ENCODE measurements at places on chromosomes 1 and 21.

- DNase-seq: no peak
Measured at GRCh38 chr1:230321741-230322420, 104.3 kb downstream of the PGBD5 start.

DNA sequence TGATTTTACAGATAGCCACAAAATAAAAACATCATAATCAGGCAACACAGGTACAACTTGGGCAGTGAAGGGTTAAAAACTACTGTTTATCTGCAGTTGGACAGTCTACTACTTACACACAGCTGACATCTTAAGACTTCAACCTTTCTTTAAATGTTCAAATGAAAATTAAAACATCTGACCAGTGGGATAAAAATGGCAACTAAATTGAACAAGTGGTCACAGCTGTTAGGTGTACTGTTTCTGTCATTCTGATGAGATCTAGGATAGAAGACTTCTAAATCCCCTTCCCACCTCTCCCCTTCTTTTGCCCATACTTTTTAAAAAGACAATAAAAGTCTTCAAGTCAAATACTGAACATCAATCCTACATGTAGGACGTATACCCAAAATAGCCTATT lies 56.2 kb downstream of the ENAH start:
- DNase-seq: no peak

DNA sequence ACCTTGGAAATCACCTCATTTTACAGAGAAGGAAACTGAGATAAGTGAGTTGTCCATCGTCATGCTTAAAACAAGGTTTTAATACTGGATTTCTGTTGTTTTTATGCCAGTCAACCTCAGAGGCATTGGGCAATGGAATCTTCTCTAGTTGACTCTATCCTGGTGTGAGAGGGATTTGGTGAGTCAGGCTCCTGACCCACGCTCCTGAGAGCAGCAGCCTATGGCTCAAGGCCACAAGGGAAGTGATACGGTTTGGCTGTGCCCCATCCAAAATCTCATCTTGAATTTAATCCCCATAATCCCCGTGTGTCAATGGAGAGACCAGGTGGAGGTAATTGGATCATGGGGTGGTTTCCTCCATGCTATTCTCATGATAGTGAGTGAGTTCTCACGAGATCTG lies 90.1 kb downstream of the TLR5 start:
- DNase-seq: no peak

GRCh38 chr1:41698916-41699860 lies 214.7 kb upstream of the EDN2 start:
- no peak for DNase-seq

DNA sequence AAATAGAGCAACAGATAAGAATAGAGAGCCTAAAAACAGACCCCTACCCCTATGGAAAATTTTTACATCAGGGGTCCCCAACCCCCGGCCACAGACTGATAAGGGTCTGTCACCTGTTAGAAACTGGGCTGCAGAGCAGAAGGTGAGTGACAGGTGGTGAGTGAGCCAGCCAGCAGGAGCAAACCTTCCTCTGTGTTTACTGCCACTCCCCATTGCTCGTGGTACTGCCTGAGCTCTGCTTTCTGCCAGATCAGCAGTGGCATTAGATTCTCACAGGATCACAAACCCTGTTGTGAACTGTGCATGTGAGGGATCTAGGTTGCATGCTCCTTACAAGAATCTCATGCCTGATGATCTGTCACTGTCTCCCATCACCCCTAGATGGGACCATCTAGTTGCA lies 174.1 kb downstream of the FOXD2 start:
- DNase-seq: no peak

- no peak for DNase-seq
Measured at GRCh38 chr1:117001254-117001927, at the start of gene CD101. CD101 (plus strand) TSS chr1:117001760; CDS start chr1:117001818, 58 bp downstream.

DNA sequence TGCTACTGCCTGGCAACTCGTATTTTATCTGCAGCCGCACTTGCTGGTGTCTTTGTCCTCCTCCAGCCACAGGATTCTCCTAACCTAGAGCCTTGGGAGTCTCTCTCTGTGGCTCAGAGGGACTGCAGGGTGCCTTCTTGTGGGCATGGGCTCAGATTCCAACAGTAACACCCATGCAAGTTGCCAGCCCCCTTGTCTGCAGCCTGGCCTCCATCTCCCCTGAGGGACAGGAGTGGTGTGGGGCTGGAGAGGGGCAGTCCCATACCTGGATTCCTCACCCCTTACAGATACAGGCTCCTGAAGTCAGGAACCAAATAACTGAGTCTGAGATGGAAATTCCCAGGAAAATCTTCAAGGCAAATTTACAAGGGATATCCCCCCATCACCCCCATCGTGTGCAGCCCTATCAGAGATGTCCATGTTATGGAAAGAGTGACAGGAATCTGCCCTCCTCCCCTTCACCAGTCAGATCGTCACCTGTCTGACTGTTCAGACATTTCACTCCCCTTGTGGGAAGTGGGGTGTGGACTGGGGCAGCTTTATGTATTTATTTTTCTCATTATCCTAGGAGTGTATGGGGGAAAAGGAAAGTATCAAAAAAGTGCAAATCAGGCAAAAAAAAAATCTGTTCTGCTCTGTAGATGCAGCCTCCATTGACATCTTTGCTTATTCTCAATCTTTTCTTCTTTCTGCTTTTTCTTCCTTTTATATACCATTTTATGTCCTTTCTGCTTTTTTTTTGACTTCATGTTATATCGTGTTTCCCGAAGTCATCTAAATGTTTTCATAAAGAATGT lies 70.8 kb downstream of the MAN1C1 start:
- DNase-seq: no peak

GRCh38 chr21:26717146-26717739 lies 128.0 kb downstream of the ADAMTS1 start:
- DNase-seq: no peak

DNA sequence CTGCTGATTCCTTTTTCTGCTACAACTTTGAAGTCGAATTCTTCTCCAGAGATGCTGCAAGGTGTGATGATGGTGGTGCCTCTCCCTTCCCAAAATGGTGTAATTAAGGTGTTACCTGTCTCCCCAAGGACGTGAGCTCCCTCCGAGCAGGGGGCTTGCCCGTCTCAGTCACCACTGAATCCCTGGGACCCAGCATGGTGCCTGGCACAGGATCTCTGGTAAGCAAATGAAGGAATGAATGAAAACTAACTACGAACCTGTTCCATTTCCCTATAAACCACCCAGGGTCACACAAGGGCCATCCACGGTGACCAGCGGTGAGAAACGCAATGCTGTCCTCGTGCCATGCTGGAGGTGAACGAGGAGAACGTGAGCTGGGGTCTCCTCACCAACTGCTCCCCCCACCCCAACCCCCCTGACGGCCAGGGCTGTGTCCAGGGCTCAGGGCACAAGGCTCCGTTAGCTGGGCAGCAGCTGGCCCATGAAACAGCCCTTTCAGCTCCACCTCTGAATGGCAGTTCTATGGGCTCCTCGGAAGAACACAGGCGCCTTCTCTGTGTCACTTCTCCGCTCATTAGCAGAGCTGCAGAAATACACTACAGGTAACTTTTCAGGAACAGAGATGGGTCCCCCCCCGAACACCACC lies 2.2 kb upstream of the MATN1 start:
- no peak for DNase-seq

DNA sequence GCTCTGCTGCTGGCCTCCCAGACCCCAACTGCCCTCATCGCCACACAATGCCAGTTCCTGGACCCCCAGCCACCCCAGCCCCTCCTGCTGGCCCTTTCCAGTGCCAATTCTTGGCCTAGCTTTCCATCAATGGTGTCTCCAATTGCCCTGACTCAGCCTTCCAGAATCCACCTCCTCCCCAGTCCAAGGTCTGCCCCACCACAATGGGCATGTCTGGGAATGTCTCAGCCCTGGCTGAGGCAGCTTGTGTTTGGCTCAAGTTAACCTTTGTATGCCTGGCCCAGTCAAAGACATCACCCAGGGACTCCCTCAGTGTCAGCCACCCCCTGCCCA lies 16.4 kb downstream of the ALDH4A1 start:
- DNase-seq: no peak

DNA sequence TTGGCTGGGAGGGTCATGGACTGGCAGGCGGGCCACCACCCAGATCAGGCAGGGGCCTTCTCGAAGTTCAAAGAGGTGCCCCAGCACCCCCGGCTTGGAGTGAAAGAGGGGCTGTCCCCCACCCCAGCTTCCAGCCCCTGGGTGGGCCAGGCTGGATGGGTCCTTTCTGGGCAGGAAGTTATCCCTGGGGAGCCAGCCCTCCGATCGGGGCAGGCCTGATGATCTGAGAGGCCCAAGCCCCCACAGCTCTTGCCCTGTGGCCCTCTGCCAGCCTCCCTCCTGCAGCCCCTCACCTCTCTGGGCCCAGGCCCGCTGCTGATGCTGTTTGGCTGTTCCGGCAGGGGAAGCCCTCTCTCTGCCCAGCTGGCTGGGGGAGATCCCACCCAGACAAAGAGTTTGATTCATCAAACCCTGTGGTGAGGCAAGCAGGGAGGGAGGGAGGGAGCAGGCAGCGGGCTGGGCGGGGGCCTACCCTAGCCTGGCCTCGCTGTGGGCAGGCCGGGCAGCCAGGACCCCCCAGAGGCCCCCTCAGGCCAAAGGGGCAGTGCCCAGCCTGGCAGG lies 2.5 kb downstream of the ARHGEF19 start:
- no peak for DNase-seq

DNA sequence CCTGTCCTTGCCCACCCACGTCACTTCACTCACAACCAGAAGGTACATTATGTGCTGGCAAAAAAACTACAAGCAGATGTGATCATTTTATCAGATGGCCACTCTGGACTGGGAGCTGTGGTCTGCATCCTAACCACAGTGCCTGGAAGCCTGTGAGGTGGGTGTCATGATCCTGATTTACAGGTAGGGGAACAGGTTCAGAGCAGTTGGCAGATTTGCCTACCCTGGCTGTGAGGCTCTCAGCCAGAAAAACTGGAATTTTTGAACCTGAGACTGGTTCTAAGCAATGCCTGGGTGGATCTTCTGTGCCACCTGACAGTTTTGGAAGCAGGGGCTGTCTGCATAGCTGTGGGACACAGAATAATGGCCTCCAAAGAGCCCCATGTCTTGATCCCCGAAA lies 150.8 kb downstream of the SYF2 start:
- DNase-seq: no peak

GRCh38 chr1:53246261-53247134 lies 8.2 kb upstream of the MAGOH start:
- DNase-seq: no peak

- DNase-seq: no peak
Measured at GRCh38 chr1:236550961-236551851, 27.4 kb downstream of the LGALS8 start.

DNA sequence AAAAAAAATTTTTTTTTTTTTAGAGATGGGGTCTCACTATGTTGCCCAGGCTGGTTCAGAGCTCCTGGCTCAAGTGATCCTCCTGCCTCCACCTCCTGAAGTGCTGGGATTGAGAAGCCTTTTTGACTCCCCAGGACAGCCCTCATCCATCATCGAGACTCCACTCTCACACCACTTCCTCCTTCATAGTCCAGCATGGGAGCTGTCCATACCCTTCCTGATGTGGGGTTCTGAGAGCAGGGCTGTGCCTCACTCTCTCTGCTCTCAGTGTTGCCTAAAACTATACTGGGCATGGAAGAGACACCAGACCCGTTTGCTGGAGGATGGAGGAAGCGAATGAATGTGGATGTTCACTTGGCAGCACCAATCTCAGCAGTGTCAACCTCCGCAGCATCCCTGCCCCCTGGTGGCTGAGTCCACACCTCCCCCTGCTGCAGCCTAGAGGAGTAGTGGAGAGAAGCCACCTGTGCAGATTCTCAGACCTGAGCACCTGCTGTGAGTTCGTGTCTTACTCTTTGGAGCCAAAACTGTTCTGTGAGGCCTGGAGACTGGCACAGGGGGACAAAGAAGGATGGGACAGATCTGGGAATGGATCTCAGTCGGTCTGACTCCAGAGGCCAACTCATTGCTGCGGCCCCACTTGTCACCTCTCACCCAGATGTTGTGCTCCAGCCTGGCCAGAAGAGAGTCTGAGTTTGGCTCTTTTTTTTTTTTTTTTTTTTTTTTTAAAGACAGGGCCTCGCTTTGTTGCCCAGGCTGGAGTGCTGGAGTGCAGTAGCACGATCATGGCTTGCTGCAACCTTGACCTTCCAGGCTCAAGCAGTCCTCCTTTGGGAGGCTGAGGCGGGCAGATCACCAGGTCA lies 17.7 kb downstream of the TINAGL1 start:
- no peak for DNase-seq

- DNase-seq: no peak
Measured at GRCh38 chr21:33314111-33314510, 10.7 kb upstream of the IFNAR1 start.

DNA sequence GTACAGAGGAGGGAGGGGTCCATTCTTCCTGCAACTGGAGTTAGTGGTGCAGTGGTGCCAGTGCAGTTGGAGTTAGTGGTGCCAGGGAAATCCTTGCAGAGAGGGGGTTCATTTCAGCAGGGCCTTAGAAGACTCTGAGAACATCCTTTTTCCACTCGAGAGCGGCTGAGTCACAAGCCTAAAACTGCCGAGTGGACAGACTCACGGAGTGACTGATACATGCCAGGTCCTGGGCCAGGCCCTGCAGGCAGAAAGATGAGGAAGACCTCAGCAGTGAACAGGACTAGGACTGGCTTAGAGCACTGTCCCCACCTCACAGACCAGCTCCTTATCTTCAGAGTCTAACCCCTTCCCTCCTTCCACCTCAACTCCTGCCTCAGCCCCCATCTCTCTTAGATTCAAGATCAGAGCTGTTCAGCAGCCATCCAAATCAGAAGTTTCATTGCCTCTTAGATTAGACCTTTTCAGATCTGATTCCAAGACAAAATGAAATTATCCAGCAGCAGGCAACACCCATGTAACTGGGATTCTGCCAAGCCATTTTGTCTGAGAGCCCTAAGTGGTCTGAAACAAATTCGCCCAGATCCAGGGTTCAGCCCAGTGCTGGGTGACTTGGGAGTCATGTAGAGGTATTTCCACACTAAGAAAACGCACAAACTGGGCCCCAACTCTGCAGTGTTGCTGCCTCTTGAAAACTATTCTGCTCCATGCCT lies 12.7 kb upstream of the IKBKE start:
- DNase-seq: peak; percentile 64

DNA sequence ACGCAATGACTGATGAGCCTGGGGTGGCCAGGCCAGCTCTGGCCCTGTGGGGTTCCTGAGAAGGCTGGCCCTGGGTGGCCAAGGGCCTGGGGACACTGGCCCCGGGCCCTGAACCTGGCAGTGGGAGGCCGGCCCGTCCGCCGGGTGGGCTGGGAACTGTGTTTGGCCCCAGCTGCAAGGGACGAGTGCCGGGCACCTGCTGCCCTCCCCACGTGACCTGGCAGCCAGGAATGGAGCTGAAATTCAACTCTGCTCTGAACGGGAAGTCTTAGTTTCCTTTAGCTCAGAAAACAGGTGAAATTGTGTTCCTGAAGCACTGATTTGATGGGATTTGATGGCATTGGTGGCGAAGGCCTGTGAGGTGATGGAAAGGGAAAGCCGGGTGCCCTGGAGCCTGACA lies 8.2 kb upstream of the TTLL10 start:
- DNase-seq: no peak

Data from suprapubic skin (tissue), 4 donors.